ENCODE measurements at places on chromosomes 5 and 9.

DNA sequence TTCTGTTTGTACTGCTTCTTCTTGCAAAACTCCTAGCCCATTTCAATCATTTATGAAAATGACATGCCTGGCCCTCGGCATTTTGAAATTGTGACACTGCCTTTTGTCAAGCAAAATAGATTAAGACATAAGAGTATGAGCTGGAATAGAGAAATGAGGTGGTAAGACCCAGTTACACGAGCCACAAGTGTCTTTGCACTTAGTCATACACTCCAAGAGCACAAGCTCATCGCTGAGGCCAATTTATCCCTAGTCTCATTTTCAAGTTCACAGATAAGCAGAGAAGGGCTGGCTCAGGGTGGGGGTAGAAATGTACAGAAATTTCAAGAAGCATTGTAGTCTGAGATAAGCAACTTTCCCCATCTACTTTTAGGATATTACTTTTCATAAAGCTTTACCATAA lies 40.6 kb upstream of the MAP1B start:
- peak; percentile 94 for DNase-seq

GRCh38 chr5:65434122-65434521 lies 47.6 kb downstream of the ADAMTS6 start:
- no peak for DNase-seq

- peak; percentile 59 for DNase-seq
Observed at GRCh38 chr5:177309351-177310191, 2.1 kb downstream of the MXD3 start.

- no peak for DNase-seq
Observed at GRCh38 chr5:134637116-134637721, 4.6 kb upstream of the SAR1B start.

DNA sequence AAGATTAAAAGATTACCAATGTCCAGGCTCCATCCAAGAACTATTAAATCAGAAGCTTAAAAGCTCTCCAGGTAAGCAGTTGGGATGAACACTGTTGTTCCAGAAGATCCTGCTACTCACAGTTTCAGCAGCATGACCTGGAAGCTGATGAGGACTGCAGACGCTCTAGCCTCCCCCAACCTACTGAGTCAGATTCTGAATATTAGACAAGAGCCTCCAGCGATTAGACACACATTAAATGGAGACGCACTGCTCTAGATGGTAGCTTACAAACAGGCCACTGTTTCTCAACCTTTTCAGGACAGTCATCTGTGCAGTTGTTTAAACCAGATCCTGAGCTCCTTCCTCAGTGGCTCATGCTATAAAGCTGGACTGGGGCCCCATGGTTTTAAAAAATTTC lies 54.3 kb downstream of the MTMR12 start:
- no peak for DNase-seq
